ENCODE measurements at places on chromosomes 5 and 9.

DNA sequence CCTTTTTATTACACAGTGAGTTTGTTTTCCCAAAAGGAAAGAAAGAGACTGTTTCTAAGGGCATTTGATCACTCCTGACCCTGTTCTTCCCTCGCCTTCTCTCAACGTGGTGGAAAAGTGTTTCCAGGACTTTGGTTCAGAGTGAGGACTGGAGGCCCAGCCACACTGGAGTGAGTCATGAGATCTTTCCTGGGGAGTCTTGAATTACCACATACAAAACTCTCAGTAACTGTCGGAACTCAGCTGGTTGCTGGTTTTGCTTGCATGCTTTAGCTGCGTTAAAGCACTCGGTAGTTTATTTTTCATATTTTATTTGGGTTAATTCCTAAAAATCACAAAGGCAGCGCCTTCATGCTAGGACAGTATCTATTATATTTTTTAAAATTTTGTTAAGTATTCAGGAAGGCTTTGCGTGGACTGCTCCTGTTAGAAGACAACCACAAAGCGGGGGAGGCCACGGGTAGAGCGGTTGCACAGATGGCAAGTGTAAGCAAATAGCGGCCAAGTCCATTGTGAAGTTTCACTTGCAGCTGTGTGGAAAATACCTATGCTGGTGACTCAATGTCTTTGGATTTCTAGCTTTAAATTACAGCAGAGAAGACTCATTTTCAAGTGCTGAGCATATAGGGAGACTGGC, 77.7 kb downstream of the ARSB start:
- DNase-seq: peak; percentile 77

- DNase-seq: no peak
Observed at GRCh38 chr9:83429229-83429628, 109.0 kb downstream of the FRMD3 start.

- no peak for DNase-seq
Observed at GRCh38 chr9:99466781-99467180, 244.7 kb downstream of the SEC61B start.

DNA sequence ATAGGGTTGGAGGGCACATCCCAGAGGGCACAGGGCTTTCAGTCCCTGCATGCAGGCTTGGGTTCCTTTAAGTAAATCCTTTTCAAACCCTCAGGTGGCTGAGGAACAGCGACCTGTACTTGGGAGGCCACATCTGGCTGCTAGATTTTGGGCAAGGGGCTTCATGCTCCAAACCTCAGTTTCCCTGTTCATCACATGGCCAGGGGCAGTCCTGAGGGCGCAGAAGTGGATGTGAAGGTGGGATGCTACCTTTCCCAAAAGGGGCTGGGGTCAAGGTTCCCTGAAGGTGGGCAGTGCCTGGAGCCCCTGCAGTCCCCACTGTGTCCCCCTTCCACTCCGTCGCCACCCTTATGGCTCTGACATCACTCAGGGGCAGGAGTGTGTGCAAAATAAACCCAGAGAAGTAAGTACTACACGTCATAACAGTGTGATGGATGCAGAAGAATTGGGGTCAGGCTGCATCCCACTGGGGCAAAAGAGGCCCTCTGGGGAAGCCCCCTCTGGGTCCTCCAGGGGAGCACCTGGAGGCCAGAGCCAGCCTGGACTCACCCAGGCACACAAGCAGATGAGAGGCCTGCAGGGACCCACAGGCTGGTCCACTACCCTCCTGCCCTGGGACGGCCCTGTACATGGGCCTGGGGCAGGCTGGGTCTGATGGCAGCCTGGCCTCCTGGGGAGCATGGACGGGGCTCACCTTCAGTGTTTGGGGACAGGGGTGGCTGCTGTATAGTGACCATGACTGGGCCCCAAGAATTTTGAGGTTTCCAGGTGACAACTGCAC, 1.9 kb upstream of the CARD19 start:
- DNase-seq: no peak

DNA sequence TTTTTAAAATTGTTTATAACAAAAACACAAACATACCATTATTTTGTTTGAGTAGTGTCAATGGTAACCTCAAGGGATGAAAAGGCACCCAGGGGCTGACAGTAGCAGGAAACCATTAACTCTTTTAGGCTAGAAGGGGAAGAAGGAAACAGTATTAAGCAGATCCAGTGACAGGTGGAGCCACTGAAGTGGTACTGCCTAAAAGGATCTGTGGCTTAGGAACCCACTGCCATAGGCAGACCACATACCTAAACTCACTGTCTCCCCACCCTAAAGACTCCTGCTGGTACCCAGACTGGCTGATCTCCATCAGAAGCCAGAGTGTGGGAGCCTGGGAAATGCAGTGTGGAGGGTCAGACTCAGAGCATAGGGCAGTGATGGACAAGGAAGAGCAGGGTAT, 13.5 kb downstream of the RLN1 start:
- no peak for DNase-seq

DNA sequence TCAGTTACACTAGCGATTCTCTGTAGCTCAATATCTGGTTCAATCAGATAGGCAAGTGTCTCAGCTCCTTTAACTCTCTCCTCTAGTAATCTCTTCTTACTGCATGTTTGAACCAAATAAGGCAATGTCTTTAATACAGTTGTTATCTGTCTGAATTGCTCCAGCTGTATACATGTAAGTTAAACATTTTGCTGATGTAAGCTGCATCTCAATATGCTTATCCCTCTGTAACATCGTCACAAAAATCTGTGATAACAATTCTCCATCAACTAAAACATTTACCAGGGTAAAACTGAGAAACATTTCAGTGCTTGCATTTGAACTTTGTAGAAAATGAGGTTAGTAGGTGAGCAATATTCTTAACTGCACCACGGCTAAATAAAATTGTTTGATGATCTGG, 29.6 kb upstream of the IGFBPL1 start:
- DNase-seq: no peak

DNA sequence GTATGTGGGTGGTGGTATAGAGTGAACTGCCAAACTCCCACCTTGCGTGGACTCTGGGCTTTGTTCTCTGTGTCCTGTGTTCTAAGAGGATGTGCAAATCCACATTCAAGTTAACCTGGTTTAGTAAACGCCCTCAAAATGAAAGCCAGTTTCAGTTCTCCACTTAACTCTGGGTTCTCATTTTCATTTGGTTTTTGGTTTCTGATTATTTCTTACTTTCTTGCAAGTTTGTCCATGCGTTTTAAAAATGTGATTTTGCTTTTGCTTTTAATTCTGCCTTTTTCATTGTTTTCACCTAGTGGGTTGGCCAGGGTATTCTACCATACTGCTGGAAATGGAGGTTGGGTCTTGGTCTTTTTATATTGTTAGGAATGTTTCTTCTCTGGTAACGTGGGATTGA, 38.2 kb downstream of the GALNT10 start:
- DNase-seq: no peak

GRCh38 chr5:56060276-56061110, 65.7 kb upstream of the IL6ST start:
- no peak for DNase-seq

GRCh38 chr5:107455111-107455544, 215.6 kb downstream of the EFNA5 start:
- peak; percentile 51 for DNase-seq

DNA sequence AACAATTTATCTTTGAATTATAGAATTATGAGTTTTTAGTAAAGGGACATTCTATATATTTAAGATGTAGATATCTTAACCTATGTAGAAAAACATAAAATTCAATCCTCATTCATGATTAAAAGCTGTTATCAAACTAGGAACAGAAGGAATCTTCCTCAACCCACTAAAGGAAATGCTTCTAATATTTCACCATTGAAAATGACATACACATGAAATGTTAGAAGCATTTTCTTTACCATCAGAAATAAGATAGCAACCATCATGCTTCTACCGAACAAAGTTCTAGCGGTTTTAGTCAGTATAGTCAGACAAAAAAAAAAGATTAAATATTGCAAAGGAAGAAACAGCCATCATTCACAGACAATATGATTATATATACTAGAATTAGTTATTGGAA, 32.2 kb downstream of the SHOC1 start:
- DNase-seq: no peak

GRCh38 chr5:159057996-159058395, 41.7 kb downstream of the EBF1 start:
- no peak for DNase-seq

DNA sequence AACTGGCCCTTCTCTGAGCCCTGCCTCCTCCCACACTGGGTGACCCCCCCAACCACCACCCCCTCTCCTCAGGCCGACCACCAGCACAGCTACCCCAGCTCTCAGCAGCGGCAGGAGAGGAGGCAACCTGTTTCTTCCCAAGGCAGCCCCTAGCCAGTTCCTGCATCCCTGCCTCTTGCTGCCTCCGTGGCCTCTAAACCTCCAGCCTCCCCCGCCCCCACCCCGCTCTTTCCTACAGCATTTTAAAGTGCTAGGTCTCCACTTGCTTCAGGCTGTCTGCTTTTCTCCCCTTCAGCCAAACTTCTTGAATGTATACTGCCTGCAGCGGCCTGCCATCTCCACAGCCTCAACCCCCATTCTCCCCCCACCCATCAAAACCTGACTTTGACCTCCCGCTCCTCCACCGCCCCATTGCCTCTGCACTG, 135.6 kb downstream of the DAB2IP start:
- DNase-seq: no peak

DNA sequence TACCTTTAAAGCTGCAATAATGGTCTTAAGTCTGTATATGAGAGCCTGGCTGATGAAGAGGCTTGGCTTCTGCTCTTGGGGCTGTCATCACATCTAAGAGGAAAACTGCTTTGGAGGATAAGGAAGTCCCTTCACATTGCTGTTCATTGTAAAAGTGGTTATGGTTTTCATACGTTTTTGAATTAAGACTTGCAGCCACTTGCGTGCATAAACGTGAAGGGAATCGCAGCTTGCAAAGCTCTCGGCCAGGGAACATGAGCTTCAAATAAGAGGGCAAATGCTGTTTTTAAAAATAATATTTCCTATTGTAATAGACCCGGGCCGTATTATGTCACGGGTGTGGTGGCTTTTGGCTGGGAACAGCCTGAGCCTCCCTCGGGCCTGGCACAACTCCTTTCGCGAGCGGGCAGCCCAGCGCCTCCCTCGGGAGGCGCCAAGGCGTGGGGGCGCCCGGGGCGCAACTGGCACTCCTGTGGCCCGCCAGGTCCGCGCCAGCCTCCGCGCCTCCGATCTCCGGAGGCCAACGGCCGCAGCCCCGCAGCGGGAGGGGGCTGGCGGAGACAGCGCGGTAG, 538 bp upstream of the ARHGEF28 start:
- peak; percentile 35 for DNase-seq

GRCh38 chr5:149262315-149262714, 9.3 kb upstream of the AFAP1L1 start:
- no peak for DNase-seq

DNA sequence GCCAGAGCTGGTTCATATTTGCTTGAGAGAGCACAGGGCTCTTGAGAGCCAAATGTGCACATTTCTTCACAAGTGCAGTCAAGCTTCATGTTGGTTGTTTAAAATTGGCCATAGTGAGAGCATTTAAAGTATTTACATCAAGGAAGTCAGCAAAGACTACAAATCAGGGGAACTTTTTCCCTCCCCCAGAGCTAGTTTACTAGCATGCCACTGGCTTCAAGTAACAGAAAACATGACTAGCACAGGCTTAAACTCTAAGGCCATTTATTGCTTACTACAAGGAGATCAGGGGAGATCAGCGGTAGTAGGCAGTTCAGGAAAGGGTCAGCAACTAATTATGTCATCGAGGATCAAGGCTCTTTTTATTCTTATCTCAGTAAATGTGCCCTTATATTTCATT, 11.0 kb upstream of the CCDC171 start:
- DNase-seq: no peak

GRCh38 chr5:81317536-81317935, 16.1 kb downstream of the ZCCHC9 start:
- no peak for DNase-seq

DNA sequence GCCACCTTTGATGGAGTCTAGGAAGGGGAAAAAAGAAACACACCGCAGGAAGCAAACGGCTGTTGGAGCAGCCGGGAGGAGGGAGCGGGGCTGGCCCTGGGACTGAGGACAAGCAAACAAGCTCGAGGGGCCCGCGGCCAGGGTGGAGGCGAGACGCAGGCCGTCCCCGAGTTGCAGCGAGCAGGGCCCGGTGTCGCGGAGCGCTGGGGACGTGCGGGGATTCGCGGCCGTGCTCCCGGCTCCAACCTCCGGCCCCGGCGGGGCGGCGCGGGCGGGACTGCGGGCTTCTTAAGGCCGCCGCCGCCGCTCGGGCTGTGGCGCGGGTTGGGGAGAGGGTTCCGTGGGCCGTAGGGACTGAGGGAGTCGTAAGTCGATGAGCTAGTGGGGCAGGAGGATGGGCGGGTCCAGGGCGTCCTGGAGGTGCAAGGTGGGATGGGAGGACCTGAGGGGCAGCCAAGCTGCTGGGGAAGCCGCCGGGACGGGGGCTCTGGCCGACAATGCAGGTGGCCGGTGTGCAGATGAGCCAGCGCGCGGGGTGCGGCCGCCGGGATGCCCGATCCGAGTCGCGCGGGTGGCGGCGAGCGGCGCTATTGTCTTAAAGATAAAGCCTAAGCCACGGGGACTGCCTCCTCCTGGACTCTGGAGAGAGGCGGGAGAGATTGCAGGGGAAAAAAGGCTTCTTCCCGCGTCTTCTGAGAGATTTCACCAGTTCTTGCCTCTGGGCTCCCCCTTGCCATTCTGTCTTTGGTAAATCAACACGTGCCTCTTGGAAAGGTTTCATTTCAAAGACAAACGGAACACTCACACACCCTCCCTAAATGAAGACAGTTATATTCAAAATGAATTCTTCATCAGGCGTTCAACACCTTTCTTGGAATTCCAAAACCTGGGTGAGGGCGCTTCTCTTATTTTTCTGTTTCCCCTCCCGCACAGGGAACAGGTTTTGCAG, 1.6 kb upstream of the HAPLN1 start:
- DNase-seq: peak; percentile 67

GRCh38 chr9:20754556-20754955, 70.5 kb downstream of the FOCAD start:
- DNase-seq: peak; percentile 33

DNA sequence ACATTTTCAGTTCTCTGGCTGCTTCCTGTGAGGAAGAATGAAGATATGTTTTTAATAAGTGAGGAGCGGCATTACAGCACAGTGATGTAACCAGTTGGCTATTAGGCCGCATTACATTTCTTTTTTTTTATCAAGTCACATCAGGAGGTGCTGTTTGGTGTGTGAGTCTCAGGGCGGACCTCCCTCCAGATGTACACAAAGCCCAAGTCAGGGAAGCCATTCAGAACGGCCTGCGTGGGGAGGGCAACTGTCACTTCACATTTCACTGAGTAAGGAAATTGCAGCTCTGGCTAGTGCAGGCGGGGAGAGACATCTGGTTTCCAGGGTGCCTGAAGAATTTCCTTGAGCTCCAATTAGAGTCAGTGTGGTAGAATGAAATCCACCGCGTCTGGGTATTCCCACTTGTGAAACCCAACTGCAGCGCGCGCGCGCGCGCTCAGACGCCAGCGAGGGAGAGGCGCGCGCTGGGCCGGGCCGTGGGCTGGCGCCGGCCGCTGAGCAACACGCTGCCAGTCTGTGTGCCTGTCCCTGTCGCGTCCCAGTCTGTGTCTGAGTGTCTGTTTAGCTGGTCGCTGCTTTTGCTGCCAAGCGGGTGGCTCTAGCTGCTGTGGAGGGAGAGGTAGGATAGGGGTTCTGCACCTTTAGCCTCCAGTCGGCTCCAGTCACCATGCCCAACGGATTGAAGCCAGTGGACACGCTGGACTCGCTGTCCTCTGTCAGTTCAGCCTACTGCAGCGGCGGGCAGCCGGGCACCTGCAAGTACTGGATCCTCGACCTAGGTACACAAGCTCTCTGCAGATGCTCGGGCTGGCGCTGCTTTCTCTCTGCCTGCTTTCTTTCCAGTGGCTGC, 140.8 kb upstream of the OTULINL start:
- peak; percentile 84 for DNase-seq
